RKO (cell line): ENCODE measurements at places on chromosomes 2 and 18.

DNA sequence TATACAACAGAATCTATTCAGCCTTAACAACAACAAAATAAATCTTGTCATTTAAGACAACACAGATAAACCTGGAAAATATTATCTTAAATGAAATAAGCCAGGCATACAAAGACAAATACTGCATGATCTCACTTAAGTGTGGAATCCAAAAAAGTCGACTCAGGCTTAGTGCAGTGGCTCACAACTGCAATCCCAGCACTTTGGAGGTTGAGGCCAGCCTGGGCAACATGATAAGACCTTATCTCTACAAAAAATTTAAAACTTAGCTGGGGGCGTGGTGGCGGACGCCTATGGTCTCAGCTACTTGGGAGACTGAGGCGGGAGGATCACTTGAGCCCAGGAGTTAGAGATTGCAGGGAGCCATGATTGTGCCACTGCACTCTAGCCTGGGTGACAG is 75.2 kb upstream of the RNU4ATAC start:
- DNase-seq: no peak

GRCh38 chr2:226211439-226211838 is 588.2 kb downstream of the IRS1 start:
- no peak for DNase-seq

- no peak for DNase-seq
These were observed 128.3 kb downstream of the LRRC30 start for GRCh38 chr18:7358989-7359726.

DNA sequence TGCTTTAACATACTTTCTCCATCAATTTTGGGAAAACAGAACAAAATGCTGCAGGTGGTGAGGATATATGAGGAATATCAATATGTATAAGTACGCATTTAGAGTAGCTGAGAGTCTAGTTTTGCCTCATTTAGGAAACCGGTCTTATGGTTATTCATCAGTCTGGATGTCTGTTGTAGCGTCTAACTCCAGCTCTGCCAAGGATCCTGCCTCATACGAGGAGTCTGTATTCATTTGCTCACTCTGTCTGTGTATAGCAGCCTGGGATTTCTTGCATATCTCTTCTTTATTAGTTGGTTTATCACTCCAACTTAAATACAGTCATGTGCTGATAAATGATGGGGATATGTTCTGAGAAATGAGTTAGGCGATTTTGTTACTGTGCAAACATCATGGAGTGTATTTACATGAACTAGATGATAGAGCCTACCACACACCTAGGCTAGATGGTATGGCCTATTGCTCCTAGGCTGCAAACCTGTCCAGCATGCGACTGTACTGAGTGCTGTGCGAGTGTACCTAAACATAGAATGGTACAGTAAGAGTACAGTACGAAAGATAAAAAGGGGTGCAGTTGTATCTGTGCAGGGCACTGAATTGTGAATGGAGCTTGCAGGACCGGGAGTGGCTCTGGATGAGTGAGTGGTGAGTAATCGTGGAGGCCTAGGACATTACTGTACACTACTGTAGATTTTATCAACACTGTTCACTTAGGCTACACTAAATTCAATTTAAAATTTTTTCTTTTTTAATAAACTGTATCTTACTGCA is 148.1 kb downstream of the ZNF407 start:
- DNase-seq: peak; percentile 73

GRCh38 chr18:62165583-62165982 is 21.3 kb downstream of the PIGN start:
- no peak for DNase-seq

- no peak for DNase-seq
These were observed 745.0 kb downstream of the CBLN2 start for GRCh38 chr18:71798986-71799673.

DNA sequence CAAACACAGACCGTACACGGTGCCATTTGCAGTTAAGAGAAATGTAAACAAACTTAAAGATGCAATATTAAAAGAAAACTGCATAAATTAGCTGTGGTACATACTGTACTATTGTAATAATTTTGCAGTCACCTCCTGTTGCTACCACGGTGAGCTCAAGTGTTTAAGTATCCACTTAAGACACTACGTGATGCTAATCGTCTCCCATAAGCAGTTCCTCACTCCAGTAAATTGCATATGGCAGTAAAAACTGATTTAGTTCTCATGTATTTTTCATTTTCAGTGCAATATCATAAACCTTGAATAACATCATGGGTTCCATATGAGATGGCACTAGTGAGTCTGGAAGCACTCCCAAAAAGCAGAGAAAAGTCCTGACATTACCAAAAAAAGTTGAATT is 14.4 kb downstream of the CLEC4F start:
- no peak for DNase-seq

- DNase-seq: no peak
These were observed 691.2 kb downstream of the EPHA4 start for GRCh38 chr2:220880623-220881596.

DNA sequence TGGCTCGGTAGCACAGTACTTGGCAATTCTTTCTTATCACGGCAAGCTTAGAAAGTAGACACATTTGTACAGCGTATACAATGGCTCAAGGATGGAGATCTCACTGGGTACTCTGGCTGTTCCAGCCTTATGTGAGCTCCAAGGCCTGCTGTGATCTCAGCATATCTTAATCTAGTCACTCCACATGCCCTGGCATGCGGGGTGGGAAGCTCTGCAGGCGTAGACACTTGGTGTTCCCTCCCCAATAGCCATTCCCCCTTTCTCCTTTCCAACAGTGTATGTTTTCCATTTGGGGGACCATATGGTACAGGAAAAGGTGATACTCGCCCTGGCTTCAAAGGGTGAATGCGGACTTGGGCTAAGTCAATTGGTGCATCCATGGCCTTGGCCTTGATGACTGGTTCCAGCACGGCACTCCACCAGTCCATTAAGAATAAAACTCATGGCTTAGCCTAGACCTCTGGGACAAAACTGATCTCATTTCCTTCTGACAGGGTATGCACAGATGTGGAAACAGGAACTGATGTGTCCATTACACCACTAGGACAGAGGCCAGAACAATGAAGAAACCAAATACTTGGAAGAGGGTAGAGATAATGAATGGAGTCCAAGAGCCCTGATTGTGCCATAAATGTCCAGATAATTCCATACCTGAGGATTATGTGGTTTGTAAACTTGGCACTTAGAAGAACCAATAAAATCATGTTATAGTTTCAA is 28.4 kb downstream of the TGIF1 start:
- DNase-seq: no peak

GRCh38 chr2:120631724-120632123 is 103.9 kb upstream of the GLI2 start:
- no peak for DNase-seq

DNA sequence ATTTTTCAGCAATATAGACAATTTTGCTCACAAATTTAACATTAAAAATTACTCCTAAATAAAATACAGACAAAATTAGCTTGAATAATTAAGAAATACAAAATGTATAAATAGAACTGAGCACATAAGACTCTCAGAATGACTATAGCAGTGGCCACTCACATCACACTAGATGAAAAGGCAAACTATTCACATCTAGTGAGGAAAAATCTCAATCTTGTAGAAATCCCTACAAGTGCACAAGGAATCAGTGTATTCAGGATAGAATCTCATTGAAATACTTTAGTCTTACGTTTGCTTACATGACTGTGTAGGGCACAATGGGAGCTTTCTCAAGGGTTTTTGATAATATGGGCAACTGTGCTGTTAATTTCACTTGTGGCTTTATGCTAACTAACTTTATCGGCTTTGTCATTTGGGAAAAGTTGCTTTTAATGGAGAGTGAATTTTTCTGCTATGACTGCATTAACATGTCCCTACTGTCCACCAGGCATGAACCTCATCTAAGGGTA is 678.9 kb upstream of the LRRTM4 start:
- no peak for DNase-seq

DNA sequence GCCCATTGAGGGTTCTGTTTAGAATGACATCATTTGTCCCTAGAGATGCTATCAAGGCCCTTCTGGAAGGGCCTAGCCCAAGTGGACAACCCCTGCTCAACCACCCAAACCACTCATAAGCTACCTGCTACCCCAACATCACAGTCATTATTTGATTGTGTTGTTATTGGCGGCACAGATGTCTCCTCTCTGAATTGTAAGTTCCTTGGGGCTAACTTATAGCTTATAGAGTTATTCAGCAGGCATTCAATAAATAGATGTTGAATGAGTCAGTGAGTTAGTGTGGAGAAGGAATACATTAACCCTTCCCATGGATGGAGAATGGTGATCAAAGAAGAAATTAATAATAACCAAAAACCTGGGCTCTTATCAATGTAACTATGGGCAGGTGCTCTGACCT is 80.0 kb downstream of the ACAA2 start:
- DNase-seq: no peak

DNA sequence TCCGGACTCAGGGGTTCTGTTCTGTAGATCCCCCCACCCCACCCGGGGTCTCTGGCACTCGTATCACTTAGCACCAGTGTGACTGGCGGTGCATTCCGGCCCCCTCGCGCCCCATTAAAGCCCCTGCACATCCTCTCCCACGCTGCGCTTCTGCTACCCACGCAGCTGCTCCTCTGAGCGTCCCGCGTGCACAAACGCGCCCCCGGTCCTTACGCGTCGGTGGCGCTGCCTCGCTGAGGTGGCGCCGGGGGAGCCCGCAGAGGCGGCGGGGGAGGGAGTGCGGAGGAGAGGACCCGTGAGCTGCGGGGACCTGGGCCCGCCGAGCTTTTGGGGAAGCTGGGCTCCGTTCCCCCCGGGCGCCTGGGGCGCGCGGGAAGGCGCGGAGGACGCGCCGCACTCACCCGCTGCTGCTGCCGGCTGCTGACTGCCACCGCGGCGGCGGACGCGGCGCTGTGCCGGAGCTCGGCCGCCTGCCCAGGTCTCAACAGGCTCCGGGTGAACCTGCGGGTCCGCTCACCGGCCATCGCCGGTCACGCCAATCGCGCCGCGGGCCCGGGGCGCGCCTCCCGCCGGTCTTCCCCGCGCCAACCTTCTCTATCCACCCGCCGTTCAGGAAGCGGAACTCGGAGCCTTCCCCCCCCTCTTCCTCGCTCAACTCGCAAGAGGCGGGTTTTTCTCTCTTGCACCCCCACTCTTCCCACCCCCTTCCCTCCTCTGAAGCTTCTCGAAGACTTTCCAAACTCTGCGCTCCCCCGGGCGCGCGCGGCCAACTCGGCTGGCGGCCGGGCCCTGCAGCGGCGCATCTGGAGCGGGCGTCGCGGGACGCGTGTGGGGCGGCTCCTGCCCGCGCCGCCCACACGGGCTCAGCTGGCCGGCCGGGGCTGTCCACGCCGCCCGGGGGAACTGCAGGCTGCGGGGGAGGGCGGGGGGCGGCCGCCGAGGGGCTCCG is at the start of gene DOCK10:
DOCK10 (minus strand) TSS at position 618 of the 949 bp plus-strand sequence; CDS start at position 524, 94 bp downstream.
- no peak for DNase-seq

GRCh38 chr2:222179592-222179991 is 119.2 kb downstream of the PAX3 start:
- DNase-seq: no peak

GRCh38 chr2:128623776-128624761 is 305.4 kb upstream of the HS6ST1 start:
- DNase-seq: no peak

DNA sequence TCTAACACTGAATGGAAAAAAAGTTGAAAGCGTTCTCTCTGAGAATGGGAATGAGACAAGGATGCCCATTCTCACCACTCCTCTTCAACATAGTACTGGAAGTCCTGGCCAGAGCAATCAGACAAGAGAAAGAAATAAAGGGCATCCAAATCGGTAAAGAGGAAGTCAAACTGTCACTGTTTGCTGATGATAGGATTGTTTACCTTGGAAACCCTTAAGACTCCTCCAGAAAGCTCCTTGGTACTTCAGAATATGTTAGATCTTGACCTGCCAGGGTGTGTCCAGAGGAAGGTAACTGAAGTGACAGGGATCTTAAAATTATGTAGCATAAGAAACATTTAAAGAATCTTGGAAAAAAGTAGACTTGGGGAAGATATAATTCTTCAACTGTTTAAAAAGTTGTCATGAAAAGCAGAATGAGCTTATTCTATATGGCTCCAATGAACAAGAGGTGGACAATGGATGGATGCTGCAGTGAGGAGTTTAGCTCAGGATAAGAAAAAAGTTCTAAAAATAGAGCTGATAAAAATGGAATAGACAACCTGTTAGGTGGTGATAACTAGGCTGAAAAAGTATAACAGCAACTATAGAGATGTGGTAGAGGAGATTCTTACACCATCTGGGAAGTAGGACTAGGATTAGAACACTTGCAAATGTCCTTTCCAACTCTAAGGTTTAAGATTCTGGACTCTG is 16.8 kb upstream of the SULT1C4 start:
- no peak for DNase-seq

- no peak for DNase-seq
These were observed 42.2 kb downstream of the MERTK start for GRCh38 chr2:111940333-111941196.

GRCh38 chr18:48927286-48928080 is 23.3 kb downstream of the SMAD7 start:
- no peak for DNase-seq
